ENCODE measurements at places on chromosomes 1 and 21. TPM values are rescaled to one million over a fixed set of nuclear protein-coding genes. Genes with fewer than 3 reads are reported as not detected.

DNA sequence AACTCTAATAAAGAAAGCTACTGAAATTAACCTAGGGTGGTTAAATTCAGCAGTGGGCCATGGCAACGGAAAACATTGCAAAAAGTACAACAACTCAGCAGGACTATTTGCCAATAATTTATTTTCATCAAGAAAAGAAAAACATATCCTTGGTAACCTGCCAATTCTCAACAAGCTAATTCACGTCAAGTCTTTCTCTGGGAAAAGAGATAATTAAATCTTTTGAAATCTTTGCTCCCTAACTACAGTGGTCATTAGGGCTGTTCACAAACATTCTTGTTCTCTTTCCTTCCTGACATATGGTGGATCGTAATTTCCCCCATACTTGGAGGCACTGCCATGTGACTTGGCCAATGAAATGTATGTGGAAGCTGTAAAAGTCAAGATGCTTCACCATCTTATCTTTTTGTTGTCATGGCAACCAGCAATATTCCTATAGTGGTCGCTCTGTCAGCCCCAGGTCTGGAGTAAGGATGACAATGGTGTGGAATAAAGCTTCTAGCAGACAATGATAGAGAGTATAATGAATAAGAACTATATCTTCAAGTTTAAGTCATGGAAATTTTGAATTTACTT lies 29.6 kb upstream of the ZNF326 start:
- no peak for DNase-seq

DNA sequence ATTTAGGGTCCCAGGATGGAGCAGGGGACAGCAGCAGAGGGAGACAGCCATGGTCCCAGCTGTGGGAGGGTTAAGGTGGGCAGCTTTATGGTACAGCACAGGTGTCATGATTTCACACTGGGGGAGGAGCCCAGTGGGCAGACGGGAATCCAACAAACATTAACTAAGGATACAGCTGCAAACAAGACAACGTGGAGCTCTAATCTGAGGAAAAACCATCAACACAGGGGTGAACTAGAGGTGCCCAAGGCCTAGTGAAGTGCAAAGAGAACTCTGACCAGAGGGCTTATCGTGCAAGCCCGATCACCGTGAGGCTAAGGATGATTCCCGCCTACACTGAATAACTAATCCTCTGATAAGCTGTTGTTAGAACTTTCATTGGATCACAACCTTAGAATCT lies 18.7 kb downstream of the ECE1 start:
- no peak for DNase-seq

The DCDC2B gene
- polyA plus RNA-seq = 0.60 TPM

- no peak for DNase-seq
Observed at GRCh38 chr21:32976791-32977190, 48.9 kb upstream of the OLIG2 start.

DNA sequence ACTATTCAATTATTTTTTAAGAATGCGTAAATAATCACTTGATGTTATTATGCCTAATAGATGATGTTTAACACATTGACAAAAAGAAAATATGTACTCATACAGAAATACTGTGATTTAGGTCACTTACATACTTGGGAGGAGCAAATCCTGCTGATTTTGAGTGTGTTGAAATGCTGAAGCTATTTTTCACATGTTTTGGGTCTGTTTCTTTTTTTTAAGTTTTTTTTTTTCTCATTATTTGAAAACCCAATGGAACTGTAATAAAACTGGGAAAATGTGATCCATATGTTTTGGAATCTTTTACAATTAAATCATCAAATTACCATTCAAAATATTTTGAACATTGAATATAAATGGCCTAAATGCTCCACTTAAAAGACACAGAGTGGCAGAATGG lies 366.2 kb upstream of the ADAMTS5 start:
- no peak for DNase-seq

DNA sequence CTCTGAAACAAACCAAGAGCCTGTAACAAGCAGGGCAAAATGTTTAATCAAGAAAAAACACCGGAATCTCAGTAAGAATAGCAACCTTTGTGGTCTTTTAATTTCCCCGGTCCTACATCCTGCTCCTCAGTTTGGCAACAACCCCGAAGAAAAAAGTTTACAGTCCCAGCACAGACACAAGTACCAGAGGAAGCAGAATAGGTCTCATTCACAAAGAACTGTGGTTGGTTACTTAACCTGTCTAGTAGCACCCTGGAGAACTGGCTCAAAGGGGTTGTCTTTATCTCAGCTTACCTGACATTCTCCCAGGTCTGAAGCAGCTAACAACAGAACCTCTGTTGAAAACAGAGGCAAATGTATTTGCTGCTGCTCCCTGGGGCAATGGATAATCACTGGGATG lies 399.3 kb downstream of the AJAP1 start:
- no peak for DNase-seq

The YBX1 gene
- 641 TPM for polyA plus RNA-seq

GRCh38 chr1:44860891-44861425 lies 17.9 kb upstream of the PTCH2 start:
- no peak for DNase-seq

The USH2A gene
- polyA plus RNA-seq = 0.07 TPM

The LRRC71 gene
- polyA plus RNA-seq = 0.38 TPM

DNA sequence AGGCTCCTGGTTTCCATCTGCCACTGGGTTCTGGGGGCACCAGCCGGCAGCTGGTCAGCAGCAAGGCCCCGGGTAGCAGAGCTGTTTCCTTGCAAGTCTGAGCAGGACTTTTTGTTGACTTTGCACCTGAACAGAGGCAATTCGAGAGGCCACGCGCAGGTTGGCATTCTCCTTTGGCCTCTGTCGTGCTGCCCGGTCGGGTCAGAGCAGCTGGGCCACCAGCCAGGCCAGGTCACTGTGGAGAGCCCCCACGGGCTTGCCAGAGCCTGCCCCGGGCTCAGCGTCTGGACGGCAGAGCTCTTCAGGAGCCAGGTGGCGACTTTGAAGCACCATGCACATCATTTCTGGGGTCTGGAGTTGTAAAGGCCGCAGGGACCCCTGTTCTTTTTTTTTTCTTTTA lies 28.4 kb upstream of the TMEM52 start:
- no peak for DNase-seq

The UTS2 gene
- not detected for polyA plus RNA-seq

The SH3BGR gene
- 7.5 TPM for polyA plus RNA-seq

- DNase-seq = no peak
Observed at GRCh38 chr1:206685334-206685768, 646 bp downstream of the MAPKAPK2 start.

The DNALI1 gene
- 85.2 TPM for polyA plus RNA-seq

- DNase-seq = no peak
Observed at GRCh38 chr1:209884249-209884648, 53.8 kb upstream of the SYT14 start.

DNA sequence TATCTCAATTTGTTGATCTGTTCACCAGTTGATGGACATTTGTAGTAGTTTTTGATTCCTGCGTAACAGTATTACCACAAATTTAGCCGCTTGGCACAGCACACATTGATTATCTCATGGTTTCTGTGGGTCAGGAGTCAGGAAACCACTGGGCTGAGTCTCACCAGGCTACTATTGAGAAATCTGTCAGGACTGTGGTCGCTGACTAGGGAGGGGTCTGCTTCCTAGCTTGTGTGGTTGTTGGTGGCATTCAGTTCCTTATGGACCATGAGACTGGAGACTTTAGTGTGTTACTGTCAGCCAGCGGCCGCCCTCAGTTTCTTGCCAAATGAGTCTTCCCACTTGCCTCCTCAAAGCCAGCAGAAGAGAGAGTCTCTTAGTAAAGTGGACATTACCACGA lies 9.8 kb downstream of the PEX14 start:
- DNase-seq = no peak

DNA sequence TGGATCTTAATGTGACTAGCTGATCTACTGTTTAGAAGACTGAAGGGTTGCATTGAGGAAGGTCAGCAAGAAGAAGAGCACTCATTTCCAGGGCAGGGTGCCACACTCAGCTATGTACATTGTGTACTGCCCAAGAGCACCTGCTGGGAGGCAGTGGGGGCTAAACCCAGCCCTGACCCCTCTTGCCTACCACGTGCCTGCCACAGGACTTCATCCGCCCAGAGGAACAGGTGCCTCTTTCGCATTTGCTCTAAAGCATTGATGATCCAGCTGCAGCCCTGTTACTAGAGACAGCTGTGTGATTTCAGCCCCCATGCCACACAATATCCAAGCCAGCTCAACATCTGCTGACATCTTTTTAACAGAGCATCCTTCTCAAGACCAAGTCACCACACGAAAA lies 341.8 kb downstream of the LMX1A start:
- no peak for DNase-seq

- no peak for DNase-seq
Observed at GRCh38 chr1:87906078-87906477, 577.4 kb downstream of the LMO4 start.

GRCh38 chr1:113534130-113534817 lies 144.0 kb downstream of the MAGI3 start:
- DNase-seq = no peak

GRCh38 chr1:111618961-111619634 lies 491 bp upstream of the RAP1A start:
- DNase-seq = no peak

The LRRC52 gene
- not detected for polyA plus RNA-seq

DNA sequence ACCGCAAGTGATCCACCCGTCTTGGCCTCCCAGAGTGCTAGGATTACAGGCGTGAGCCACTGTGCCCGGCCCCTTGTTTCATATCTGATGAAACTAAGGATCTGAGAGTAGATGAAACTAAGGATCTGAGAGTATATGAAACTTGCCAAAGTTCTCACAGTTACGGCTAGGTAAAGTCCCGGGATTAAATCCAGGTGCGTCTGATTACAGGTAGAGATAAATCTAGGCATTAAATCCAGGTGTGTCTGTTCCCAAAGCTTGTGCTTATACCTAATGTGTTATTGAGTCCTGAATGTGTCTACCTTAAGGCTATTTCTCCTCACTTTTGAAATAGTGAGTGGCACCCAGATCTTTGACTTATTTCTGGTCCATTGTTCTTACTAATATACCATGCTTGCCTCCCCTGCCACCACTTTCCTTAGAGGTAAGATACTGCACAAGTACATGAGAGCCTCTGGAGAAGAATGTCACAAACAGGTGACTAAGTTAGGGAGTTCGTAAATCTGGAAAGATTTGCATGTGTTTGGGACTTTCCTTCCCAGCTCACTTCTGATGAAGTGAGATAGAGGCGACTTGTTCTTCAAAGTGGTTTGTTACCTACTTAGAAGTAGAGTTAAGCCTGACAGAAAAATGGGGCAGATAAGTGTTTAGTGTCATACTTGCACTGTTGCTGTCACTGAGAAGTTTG lies 66.5 kb downstream of the AK4 start:
- DNase-seq = no peak

- DNase-seq = no peak
Observed at GRCh38 chr1:150507912-150508864, at the start of gene ECM1. Gene ECM1 (plus strand): TSS chr1:150508109. CDS start chr1:150508210, 101 bp downstream.

Data from renal pelvis (tissue), 12 donors.